Activated B cell treated with CpG ODN at 0.5 μM for 24 hours (primary cell): ENCODE measurements at places on chromosomes 3 and 15.
A peak's percentile ranks its signal among the peaks of the same experiment; 100 is the strongest.

DNA sequence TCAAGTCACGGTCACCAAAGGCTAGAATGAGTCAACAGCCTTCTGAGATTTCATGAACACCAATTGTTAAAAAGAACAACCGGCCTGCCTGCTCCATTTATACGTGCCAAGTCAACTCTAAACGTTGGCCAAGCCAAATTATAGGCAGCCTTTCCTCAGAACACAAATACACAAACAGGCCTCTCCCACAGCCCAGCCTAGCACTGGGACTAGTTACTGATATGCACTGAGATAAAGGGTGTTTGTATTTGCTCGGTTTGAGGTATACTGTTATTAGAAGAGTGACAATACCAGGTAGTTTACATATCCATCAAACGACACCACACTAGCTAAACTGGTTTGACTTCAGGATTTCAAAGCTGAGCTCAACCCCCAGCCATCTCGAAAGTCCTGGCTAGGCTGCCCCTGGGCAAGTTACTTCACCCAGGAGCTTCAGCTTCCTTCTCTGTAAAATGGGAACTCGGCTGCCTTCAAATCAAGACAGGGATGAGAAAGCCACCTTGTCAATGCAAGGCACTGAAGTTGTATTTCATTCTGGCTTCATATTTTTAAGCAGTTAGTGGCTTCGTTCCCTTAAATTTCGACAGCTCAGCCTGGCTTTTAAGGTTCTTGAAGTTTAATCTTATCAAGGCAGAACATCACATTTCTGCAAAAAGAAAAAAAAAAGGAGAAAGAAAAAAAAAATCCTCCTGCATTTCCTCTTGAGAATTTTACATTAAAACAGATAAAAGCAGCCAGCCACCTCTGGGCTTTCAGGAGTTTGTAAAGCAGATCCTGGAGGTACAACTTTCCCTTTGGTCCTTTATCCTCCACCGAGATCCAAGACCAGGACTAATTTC, 4.0 kb downstream of the TLE3 start:
- no peak for DNase-seq

GRCh38 chr3:156811089-156811862, 14.9 kb upstream of the LEKR1 start:
- no peak for DNase-seq

- no peak for DNase-seq
Observed at GRCh38 chr3:29137601-29138000, 143.3 kb upstream of the RBMS3 start.

DNA sequence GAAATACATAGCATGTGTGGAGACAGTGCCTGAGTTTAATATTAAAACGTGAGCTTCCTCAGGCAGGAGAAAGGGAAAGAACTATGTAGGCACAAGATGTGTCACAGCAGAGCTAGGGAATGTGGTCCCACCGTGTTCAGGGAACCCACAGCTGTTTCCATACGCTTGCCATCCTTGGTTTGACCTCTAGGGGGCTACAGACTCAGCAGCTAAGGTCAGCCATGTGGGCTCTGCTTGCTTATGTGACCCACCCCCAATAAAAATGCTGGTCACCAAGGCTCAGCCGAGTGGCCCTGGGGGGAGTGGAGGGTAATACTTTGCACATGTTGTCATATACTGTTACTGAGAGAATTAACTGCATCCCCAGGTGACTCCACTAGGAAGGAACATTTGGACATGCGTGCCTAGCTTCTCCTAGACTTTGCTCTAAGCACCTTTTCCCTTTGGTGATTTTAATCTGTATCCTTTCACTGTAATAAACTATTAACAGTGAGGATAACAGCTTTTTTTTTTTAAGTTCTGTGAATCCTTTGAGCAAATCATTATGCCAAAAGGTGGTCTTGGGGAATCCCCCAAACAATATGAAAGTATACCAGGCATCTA, 3.3 kb downstream of the TUBGCP5 start:
- DNase-seq: no peak

DNA sequence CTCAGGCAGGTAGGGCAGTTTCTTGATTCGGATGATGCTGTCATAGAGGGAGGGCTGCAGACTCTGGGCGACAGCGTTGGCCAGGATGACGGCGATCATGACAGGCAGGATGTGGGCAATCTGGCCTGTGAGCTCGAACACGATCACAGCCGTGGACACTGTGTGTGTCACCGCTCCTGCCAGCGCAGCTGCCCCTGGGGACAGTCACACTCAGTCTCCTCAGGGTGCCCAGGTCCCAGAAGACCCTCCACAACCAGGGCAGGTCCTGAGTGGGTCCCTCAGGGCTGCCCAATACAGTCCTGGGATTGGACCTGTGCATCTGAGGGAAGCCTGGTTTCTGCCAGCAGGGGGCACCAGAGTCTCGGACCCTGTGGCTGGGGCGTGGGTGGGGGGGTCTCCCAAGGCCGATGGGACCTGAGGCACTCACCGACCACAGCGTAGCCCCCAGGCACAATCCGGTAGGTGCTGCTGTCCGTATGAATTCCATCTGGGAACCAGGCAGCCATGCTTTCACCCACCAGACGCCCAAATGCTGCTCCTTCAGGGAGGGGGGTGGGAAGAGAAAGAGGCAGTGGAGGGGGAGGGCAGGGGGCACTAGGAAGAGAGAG, 7.2 kb downstream of the CLCN2 start:
- peak; percentile 57 for DNase-seq

DNA sequence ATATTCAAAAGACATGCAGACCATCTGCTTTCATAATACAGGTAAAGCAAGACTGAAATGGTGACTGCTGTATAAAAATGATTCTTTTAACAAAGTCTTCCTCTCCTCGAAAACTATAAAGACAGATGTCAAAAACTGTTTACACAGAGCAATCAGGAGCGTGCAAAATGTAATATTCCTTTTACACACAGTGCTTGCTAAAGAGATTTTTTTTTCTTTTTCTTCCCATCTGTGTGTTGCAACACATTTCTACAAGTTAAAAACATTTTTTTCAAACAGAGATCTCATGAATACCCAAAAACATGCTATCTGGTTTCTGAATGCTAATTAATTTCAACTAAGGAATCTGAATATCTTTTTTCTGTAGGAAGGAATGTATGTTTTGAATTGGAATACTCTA, 22.1 kb downstream of the SATB1 start:
- DNase-seq: no peak

DNA sequence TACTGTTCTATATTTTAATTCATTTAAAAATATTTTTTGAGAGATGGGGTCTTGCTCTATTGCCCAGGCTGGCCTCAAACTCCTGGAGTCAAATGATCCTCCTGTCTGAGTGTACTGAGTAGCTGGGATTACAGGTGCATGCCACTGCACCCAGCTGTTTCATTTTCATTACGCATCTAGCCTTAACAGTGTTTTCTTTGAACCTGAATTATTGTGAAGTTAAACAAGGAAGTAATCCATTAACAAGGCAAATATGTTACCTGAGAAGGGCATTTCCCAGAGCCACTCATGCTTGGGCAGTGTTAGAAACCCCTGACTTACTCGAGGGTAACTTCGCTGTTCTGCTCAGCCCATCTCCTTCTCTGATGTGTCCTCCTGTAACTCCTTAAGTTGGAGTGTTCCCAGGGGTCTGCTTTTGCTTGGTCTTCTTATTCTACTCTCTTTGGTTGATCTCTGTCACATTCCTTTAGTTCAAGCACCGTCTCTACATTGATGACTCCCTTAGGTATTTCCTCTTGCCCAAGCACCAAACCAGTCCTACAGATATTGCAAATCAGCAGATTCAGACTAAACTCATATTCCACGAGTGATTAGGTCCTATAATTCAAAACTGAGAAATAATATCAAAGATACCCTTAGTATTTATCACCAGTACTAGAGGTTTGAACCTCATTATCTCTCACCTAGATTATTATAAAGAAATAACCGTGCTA, 107.9 kb downstream of the STAC start:
- no peak for DNase-seq

- DNase-seq: no peak
Observed at GRCh38 chr15:80769829-80770705, 9.1 kb upstream of the CEMIP start.

DNA sequence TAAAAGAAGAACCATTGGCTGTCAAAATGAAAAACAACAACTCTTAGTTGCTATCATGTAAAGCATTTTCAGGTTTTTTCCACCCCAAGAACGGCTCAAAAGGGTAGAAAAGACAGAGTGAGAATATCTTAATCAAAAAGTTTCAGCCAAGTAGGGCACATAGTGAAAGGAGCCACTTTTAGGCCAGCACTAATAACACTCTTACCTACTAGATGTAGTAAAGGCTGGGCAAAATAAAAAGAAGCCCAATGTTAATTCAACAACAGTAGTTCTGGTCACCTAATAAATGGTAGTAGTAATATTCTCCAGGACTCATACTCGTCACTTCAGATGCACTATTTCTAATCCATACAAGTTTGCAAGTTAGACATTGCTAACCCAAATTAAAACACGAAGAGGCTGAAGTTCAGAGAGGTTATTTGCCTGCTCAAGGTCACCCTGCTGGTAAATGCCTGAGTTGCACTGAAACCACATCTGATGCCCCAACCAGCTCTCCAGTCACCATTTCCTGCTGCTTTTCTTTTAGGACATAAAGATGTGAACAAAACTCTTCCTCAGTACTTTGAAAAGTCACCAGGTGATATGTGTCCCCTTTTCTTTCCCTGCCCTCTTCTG, 7.5 kb downstream of the GOLIM4 start:
- DNase-seq: no peak

DNA sequence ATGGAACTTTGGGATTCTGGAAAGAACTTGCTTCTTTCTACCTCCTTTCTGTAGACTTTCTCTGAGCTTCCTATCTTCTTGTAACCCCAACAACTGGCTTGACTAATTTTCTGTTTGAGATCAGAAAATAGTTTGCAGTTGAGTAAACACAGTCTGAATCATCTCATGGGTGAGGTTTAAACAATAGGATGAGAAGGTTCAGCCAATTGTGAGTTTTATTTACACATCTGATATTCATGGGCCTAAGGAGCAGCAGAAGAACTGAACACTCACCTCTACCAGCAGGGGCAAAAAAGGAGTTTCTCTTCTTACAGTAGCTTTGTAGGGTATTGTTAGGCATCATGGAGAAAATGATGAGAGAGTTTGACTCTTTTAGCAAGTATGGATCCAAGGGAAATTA, 54.2 kb downstream of the DTWD1 start:
- no peak for DNase-seq

DNA sequence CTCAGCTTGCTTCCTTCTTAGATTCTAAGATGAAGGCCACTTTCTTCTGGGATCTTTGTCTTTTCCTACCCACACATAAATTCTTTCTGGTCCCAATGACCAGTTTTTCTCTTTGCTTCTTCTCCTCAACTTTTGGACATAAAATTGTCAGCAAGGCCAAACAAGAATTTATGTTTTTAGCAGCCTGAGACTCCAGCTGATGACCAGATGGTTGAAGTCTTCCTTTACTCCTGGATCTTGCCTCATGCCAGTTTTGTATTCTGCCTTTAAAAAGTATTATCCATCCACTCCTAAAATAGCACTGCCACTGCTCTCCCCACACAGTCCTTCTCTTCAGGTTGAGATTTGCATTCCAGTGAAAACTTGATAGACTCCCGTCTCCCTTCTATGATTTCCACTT, 236.0 kb downstream of the VPS13C start:
- no peak for DNase-seq

- no peak for DNase-seq
Observed at GRCh38 chr3:15578289-15578867, 23.0 kb downstream of the HACL1 start.

- DNase-seq: no peak
Observed at GRCh38 chr3:117003501-117003900, 293.9 kb downstream of the TUSC7 start.

GRCh38 chr15:62118520-62119226, 46.4 kb downstream of the C2CD4B start:
- DNase-seq: no peak

- no peak for DNase-seq
Observed at GRCh38 chr3:63860776-63861175, 2.8 kb downstream of the THOC7 start.

GRCh38 chr15:100526027-100526481, 2.7 kb downstream of the CERS3 start:
- DNase-seq: no peak
